ENCODE measurements at places on chromosomes 3 and 15. TPM values are rescaled to one million over a fixed set of nuclear protein-coding genes. Genes with fewer than 3 reads are reported as not detected.

Gene SH2D7
- total RNA-seq, result not detected

DNA sequence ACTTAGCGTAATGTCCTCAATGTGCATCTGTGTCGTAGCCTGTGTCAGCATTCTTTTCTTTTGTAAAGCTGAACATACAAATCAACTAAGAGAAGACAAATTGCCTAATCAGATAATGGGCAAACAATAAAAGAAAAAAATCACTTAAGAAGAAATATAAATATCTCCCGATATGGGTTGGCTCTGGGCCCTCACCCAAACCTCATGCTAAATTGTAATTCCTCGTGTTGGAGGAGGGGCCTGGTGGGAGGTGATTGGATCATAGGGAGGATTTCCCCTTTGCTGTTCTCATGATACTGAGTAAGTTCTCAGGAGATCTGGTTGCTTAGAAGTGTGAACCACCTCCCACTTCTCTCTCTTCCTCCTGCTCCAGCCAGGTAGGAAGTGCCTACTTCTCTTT, 285.0 kb upstream of the LYSMD4 start:
- no peak overlapping the region for H3K4me3 ChIP-seq
- no peaks in the 10 kb centered on the region for H3K4me1 ChIP-seq
- H3K27me3 ChIP-seq, result no peaks in the 10 kb centered on the region

DNA sequence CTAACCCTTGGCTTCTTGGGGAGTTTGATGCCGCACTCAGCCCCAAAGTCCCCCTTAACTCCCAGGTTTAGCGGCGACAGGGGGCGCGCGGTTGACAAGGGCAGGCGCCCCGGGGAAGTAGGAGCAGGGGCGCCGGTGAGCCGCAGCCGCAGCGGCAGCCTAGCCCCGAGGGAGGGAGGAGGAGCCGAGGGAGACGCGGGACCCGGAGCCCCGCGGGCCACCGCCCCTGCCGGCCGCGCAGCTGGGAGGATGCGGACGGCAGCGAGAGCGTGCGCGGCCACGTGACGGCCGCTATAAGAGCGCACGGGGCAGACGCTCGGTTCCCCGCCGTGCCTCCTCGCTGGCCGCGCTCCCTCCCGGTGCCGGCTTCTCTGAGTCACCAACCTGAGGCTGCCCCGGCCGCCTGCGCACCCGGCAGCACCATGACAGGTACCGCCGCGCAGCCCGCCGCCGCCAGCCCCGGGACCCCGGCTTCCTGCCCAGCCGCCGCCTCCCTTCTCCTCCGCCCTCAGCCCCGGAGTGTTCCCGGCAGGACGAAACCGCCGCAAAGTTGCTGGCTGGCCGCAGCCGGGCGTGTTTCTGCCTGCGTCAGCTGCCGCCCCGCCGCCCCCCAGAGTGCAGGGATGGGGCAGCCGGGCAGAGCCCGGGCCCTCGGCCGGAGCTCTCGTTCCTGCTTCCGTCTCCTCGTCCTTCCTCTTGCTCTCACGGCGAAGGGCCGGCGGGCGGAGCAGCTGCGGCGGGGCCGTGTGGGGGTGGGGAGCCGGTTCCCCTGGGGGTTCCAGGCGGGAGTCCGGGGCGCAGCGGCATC, at the start of gene GYG1:
TSS of gene GYG1 (plus strand) at position 322 of the 808 bp plus-strand sequence. CDS start at position 423, 101 bp downstream.
- H3K36me3 ChIP-seq, result no peaks in the 10 kb centered on the region
- no peaks in the 10 kb centered on the region for H3K27me3 ChIP-seq
- peak within 1 kb of the TSS; percentile 95 for H3K27ac ChIP-seq
- peak; percentile 85 for DNase-seq

Gene FGF12
- total RNA-seq, result not detected

Gene MTFMT
- total RNA-seq, result 12.9 TPM

DNA sequence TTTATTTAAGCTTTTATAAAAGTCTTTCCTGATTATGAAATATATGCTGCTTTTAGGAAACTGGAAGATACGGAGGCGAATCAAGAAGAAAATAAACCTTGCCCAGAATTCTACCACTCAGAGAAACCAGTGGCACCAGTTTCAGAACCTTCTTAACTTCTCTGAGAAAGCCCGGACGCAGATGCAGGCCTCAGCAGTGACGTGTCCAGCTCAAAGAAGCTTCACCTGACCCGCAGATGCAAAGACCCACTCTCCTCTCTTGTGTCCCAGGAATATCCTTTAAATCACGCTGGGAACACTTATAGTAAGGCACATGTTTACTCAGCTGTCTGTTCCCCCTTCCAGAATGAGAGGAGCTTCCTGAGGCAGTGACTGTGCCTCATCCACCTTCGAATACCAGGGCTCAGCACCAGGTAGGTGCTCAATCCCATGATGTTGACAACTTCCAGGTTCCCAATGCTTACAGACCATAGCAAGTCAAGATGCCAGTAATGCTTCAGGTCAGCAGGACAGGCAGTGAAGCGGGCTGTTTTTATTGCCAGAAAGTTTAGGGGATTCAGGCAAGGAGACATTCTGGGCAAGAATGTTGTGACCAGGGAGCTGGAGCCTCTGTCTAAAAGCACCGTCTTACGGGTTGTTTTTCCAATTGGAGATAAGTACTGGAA, 39.9 kb upstream of the LDHAL6B start:
- no peak overlapping the region for H3K27ac ChIP-seq
- peaks cover 11% of the 10 kb centered on the region for H3K4me1 ChIP-seq
- no peaks in the 10 kb centered on the region for H3K36me3 ChIP-seq
- H3K4me3 ChIP-seq, result no peak overlapping the region
- no peaks in the 10 kb centered on the region for H3K27me3 ChIP-seq
- DNase-seq, result no peak

DNA sequence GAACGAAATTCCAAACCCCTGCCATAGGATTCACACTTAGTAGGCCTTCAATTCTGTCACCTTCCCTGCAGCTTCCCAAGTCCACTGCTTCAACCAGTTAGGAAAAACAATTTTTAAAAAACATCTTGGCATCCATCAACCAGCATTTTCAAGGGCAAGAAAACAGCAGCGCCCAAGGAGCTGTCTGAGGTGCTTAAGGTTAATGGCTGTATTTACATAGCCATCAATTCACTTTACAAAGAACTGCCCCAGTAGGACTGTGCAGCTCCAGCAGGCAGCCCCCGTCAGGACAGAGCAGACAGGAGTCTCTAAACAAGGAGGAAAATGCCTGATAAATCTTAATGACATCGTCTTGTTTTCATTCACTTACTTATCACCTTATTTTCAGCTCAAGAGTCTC, 13.3 kb downstream of the TAFA4 start:
- H3K36me3 ChIP-seq, result no peaks in the 10 kb centered on the region
- no peaks in the 10 kb centered on the region for H3K4me1 ChIP-seq
- no peak overlapping the region for H3K27ac ChIP-seq
- no peak overlapping the region for H3K4me3 ChIP-seq

DNA sequence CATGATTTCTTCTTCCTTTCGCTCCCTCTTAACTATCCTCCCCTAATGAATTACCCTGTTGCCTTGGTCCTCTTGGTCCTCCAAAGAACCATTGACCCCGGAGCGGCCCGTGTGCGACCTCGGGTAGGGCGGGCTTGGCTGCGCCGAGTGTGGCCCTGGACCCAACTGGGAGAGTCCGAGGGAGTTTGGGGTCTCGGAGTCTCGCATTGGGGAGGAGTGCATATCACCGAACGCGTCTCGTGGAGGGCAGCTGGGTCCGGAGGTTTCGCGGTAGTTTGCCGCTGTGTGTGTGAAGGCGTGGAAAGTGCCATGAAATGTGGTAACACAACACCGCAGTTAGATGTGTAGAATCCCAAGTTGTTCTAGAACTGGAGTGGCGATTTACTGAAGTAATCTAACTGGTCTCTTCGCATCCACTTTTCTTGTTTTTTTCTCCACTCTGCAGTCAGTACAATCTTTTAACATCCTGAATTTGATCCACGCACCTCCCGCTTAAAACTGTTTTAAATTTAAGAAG, 363 bp downstream of the GTF2E1 start:
- peaks cover 27% of the 10 kb centered on the region for H3K4me1 ChIP-seq
- DNase-seq, result no peak
- H3K27me3 ChIP-seq, result no peaks in the 10 kb centered on the region
- peak overlapping the region; percentile 97 for H3K4me3 ChIP-seq
- peak overlapping the region; percentile 87 for H3K27ac ChIP-seq

DNA sequence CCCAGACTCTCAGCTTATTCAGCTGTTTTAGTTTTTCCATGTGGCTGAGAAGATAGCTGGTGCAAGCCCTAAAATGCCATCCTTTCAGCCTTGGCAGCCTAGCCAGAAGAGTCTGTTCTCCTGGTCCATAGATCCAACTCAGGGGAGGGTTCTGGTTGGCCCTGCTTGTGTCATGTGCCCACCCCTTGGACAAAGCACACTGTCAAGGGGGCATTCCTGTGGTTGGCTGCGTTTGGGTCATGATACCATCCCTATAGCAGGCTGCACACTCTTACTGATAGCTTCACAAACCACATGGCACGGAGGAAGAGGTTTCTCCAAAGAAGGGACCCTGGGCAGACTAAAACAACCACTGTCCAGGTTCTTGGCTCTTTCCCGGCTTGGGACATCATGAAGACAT, 8.4 kb upstream of the FSTL1 start:
- no peaks in the 10 kb centered on the region for H3K4me1 ChIP-seq
- no peak overlapping the region for H3K27ac ChIP-seq
- no peak for DNase-seq
- peaks cover 10% of the 10 kb centered on the region for H3K27me3 ChIP-seq
- no peak overlapping the region for H3K4me3 ChIP-seq

DNA sequence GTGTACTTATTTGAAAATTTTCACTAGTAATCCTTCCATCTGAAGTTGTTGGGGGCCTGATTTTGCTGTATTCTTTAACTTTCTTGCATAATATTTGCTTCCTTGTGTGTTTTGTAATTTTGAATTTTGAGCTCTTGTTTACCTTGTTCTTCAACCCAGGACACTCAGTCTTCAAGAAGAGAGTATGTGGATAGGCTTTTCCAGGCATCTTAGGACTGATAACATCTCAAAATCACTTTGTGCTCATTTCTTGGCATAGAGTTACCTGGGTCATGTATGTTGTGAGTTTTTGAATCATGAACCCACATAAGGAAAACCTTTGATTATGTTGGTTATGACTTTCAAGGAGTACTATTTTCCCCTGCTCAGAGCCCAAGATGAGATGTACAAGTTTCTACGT, 13.4 kb downstream of the BTD start:
- DNase-seq, result no peak
- H3K27me3 ChIP-seq, result no peaks in the 10 kb centered on the region

DNA sequence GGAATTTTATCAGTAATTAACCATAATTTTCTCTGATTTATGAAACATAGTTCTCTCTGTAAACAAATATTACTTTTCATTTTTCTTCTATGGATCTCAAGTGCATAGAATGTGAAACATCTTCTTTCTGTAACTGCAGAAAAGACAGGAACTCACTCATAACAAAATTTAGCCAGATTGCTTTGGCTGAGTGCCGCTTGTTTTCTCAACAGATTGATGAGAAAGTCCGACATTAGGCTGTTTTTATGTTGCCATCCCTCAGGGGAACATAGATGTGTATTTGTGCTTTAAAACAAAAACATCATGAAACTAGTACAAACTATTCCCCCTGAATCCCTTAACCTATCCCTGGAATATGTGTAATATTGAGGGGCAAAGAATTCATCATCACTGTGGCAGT, 154.2 kb downstream of the B3GALNT1 start:
- H3K36me3 ChIP-seq, result no peaks in the 10 kb centered on the region
- H3K27ac ChIP-seq, result no peak overlapping the region
- H3K4me1 ChIP-seq, result peaks cover 12% of the 10 kb centered on the region
- no peak overlapping the region for H3K4me3 ChIP-seq

DNA sequence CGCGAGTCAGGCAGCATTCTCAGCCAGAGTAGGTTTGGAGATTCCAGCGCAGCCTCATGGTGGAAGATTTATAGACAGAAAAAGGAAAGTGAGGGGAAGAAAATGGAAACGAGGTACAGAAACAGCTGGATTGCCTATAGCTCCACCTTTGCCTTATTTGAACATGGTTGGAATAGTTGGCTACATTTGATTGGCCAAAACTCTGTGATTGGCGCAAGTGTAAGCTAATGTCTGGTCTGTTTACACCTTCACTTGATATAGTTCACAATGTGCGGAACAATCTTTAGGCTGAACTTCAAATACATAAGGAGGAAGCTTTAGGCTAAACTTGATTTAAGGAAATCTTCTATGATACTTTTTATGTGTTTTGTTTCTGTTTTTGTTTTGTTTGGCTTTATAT, 1191.9 kb downstream of the NSUN3 start:
- H3K4me3 ChIP-seq, result no peak overlapping the region
- H3K27ac ChIP-seq, result no peak overlapping the region
- H3K4me1 ChIP-seq, result no peaks in the 10 kb centered on the region
- DNase-seq, result no peak
- no peaks in the 10 kb centered on the region for H3K36me3 ChIP-seq
- H3K27me3 ChIP-seq, result no peaks in the 10 kb centered on the region

DNA sequence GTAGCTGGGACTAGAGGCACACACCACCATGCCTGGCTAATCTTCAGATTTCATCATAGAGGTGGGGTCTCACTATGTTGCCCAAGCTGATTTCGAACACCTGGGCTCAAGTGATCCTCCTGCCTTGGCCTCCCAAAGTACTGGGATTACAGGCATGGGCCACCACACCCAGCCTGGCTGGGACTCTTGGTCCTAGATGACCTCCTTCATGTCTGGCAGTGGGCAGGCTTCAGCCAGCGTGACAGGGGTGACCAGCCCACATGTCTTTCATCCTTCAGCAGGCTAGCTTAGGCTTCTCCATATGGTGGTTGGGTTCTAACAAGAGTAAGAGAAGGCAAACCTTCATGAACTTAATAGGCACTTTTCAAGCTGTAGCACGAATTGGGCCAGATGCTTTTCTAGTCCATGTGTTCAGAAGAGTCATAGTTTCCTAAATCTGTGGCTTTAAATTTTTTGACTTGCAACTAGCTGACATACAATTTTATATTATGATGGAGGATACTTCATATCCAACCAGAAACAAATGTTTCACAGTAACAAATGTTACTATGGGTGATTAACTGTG, 7.6 kb downstream of the GPD1L start:
- peaks cover 4% of the 10 kb centered on the region for H3K36me3 ChIP-seq
- DNase-seq, result peak; percentile 14
- no peaks in the 10 kb centered on the region for H3K27me3 ChIP-seq
- peaks cover 71% of the 10 kb centered on the region for H3K4me1 ChIP-seq

GRCh38 chr3:64449026-64449425, 223.8 kb upstream of the PRICKLE2 start:
- DNase-seq, result no peak
- peaks cover 4% of the 10 kb centered on the region for H3K4me1 ChIP-seq
- H3K27me3 ChIP-seq, result peaks cover 66% of the 10 kb centered on the region
- H3K27ac ChIP-seq, result no peak overlapping the region
- peaks cover 3% of the 10 kb centered on the region for H3K36me3 ChIP-seq

DNA sequence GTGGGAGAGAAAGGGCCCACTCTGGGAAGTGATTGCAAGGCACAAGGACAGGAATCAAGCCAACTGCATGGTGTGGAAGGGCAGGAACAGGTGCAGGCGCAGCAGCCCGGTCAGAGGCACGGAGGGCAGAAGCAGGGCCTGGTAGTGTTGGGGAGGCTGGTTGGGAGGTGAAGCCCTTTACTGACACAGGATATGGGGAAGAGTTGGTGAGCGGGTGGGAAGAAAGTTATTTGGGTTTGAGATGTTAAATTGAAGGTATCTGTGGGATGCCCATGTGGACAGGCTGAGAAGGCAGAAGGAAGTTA, 83.6 kb upstream of the ABHD2 start:
- H3K4me3 ChIP-seq, result no peak overlapping the region
- no peak for DNase-seq
- H3K36me3 ChIP-seq, result no peaks in the 10 kb centered on the region
- no peak overlapping the region for H3K27ac ChIP-seq

Gene IL12A
- not detected for total RNA-seq
